ENCODE measurements at places on chromosomes 3 and 15.

- DNase-seq: no peak
Observed at GRCh38 chr3:32258869-32259268, 20.4 kb downstream of the CMTM8 start.

GRCh38 chr3:62653796-62654195 lies 221.4 kb downstream of the CADPS start:
- no peak for DNase-seq

- no peak for DNase-seq
Observed at GRCh38 chr3:182621435-182622240, 171.7 kb upstream of the ATP11B start.

- DNase-seq: no peak
Observed at GRCh38 chr3:28840976-28841376, 439.9 kb upstream of the RBMS3 start.

DNA sequence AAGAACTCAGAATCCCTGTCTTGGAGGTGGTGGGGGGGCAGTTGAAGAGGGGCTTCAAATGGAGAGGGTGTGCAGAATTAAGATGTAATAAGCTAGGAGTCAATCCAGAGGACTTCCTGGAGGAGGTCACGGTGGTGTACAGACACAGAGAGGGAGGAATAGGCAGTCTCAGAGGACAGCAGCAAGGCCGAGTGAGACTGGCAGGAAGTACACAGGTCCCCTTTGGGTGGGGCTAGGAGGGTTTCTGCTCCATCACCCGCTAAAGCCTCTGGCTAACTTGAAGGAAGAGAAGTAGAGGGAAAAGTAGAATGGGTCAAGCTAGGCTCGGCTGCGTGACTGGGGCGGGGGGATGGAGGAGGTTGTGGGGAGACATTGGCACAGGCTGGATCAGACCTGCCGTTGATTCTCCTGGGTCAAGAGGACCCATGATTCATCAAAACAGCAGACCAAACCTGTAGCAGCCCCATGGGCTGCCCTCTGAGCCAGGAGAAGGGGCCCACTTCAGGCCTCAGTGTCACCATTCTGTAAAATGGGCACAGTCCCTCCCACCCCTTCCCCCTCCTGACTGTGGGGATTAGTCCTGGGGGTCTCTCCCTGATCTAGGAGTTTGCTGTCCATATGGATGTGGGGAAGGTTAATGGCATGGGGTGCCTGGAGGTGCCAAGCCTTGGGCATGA lies 16.9 kb downstream of the CSPG4 start:
- no peak for DNase-seq

DNA sequence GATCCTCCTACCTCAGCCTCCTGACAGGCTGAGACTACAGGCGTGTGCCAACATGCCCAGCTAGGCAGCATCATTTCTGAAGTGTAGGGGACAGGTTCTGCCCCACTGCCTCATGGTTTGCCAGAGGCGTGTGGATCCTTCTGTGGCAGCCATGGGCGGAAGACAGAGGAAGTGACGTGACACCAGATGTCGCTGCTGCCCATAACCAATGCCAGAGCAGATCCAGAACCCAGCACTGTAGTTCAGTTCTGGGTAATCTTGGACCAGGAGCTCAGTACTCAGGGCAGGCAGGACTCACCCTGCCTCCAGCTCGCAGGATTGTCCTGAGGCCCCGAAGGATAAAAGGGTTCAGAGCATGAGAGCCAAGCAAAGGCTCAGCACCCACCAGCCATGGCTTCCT lies 8.2 kb downstream of the RBPMS2 start:
- no peak for DNase-seq

DNA sequence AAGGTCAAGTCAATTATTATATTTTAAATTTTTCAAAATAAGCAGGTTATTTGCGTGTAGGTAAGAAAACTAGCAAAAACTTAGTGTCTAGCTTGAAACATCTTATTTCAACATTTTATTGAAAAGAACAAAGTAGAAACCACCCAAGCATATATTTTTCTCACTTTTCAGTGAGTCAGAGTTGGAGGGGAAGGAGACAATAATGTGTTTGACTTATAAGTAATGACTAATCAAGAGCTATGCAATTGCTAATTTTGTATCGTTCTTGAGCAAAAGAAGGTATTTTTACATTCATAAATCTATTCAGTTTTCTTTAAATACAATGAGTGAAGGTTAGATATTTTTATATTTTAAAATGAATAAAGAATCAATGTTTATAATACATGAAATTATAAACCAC lies 54.4 kb upstream of the P2RY1 start:
- DNase-seq: no peak

DNA sequence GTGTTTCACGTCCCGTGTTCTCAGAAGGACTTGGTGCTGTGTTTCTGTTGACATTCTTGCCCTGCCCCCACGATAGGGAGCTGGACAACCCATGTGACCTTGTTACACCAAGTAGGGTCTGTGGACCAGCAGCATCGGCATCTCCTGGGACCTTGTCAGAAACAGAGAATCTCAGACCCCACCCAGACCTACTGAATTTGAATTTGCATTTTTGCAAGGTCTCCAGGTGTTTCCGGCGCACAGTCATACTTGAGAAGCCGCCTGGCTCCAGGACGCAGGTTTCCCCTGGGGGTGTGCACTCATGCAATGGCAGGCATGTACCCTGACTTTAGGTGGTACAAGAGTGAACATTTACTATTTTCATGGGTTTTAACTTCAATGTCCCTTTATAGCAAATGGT lies 117.9 kb downstream of the TLE3 start:
- DNase-seq: no peak

DNA sequence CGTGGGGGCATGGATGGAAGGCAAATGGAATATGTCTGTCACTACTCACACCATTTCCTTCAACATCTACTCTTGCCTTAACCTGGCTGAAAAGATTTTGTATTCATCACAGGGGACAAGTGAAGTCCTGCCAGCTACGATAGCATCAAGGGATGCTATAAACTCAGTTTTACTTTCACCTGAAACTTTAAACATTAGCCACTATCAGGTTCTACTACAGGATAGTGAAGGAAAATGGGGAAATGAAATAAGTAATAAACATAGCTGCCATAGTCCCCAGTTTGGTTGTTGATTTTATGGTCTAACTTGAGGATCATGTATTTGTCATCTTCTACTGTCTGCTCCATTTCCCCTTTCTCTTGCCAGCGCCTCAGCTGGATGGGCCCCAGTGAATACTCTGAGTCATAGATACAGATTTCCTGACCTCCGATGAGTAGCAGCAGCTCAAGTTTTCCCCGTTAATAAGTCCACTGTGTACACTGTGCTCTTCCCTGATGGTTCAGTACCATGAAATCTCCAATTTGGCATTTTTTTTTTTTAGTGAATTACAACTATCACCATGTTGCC lies 338.2 kb upstream of the SLCO3A1 start:
- DNase-seq: no peak

DNA sequence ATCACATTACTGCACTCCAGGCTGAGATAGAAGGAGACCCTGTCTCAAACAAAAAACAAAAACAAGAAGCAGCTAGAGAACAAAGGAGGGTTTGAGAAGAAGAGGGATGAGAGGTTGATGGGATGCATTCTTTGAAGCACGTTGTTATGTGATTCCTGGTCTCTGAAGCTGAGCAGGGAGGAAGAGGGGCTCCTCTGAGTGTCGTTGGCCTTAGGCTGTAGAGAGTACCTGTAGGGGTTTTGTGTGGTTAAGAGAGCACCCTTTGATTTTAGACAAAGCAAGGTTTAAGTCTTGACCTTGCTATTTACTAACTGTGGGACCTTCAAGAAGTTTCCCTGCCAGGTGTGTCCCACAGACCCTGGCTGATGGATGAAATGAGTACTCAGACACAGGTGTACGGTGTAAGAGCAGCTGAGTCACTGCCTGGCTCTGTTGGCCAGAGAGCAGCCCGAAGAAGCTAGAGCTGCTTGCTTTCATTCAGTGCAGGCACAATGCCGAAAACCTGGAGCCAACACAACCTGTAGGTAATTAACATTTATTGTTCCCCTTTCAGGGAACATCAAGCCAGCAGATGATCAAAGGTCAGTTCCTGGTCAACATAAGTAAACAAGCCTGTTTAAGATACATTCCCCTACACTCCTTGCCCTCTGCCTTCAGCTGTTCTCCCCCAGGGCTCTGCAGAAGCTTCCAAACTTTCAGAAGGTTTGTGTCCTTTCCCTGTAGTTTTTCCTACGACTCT lies 67.2 kb downstream of the LRRK1 start:
- DNase-seq: no peak

GRCh38 chr3:182252802-182253201 lies 540.5 kb upstream of the ATP11B start:
- DNase-seq: no peak
